ENCODE measurements at places on chromosomes 7 and 10.

DNA sequence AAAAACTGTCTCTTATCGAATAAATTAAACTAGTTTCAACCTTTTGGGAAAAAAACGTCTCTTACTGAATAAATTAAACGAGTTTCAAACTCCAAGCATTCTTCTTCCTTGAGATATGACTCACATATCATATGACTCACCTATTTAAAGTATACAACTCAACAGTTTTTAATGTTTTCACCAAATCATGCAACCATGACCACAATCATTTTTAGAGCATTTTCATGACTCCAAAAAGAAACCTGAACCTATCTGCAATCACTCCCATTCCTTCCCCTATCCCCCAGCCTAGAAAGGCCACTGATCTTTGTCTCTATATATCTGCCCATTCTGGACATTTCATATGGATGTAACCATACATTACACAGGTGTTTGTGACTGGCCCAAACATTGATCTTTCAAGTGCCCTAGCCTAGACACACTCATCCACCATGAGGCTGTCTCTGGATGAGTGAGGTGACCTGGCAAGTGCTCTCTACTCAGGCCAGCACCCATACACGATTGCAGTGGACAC lies 115.3 kb downstream of the PIP4K2A start:
- no peak for DNase-seq

DNA sequence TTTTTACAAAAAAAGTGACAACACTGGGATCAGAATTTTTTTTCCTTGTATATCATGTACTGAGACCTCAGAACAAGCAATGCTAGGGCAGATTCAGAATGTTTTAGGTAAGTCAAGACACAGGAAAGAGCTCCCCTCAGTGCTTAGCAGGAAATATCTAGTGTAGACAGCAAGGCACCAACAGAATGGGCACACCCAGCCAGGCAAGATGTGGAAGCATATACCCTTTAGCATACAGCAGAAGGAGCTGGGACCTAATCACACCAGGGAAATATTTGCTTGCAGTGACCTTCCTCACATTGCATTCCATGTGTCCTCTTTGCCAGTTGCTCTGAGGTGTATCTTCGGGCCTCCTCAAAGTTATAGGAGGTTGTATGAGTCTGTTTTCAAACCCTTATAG lies 497.6 kb upstream of the LRRN3 start:
- no peak for DNase-seq

- DNase-seq: no peak
Observed at GRCh38 chr7:98622926-98623325, 5.8 kb downstream of the NPTX2 start.

DNA sequence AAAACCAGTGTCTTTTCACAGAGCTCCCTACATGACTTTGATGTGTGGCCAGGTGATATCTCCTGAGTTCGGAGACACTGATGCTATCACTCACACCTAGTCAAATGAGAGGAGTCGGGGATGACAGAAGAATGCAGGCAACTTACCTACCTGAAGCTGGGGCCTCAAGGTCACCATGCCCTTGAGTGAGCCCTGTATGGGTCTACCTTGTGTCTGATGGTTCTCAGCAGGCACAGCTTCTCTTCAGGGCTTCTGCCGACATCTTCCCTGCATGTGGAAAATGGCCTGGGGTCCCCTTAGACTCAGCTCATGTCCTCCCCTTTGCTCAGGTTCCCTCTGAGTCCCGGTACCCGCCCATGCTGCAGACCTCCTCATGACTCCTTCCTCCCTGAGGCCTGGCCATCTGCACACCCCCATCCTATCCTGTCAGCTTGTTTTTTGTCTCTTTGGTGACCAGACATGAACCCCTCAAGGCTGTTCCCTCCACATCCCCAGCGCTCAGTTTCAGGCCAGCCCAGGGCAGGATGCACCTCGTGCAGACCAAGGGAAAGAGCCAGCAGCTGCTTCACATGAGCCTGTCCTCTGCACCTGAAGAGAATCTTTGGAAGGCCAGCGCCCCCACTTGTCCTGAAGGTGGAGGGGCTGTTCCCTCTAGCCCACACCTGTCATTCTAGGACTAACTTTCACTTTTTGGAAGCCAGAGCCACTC lies 74.6 kb upstream of the GDF10 start:
- no peak for DNase-seq

DNA sequence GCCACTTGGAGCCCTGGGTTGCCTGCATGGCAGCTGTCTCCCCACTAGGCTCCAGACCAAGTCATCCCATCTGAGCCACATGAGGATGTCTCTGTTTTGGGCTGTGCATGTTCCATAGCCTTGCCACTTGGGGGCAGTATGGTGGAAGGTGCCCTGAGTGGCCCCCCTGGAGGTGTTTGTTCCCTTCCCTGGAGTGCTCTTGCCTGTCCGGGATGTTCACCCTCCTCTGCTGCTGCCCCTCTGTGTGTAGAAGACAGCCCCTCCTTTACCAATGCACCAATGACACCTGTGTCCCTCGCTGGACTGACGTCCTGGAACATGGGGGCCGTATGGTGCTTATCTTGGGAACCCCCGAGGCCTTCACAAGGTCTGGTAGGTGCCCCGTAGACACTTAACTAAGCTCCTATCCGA lies 100.2 kb downstream of the ACTR3B start:
- DNase-seq: no peak
